Stimulated activated CD4-positive, alpha-beta T cell treated with anti-CD3 and anti-CD28 coated beads, Interleukin-2, amount 100 ng/mL, for 24 hours (primary cell): ENCODE measurements at places on chromosomes 3 and 15.

DNA sequence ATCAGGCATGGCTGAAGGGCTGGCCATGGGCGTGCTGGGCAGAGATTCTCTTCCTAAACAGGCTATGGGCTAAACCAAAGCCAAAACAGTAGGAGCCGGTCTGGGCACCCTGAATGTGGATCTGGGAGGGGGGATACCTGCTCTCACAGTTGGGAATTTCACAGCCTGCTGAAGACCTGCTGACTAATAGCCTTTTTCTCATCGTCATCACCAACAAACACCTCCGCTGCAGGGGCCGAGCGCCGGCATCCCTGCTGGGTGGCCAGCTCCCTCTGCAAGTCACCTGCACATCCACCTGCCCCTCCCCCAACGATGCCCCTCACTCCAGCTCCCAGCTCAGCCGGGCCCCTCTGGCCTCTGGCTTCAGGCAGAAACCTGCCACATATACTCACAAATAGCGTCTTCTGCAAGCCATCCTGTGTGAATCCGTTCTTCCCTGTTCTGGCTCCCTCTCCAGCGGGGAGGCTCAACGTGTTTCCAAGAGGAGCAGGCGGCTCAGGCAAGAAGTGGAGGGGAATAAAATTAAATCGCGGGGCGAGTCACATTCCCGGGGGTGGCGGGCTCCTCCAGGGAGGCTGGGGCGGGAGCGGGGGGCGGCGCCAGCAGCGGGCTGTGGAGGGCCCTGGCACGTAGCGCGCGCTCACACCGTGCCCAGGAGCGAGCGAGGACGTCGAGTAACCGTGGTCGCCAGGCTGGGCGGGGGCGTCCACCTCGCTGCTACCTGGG is 466 bp downstream of the IQSEC1 start:
- DNase-seq, result peak; percentile 3

DNA sequence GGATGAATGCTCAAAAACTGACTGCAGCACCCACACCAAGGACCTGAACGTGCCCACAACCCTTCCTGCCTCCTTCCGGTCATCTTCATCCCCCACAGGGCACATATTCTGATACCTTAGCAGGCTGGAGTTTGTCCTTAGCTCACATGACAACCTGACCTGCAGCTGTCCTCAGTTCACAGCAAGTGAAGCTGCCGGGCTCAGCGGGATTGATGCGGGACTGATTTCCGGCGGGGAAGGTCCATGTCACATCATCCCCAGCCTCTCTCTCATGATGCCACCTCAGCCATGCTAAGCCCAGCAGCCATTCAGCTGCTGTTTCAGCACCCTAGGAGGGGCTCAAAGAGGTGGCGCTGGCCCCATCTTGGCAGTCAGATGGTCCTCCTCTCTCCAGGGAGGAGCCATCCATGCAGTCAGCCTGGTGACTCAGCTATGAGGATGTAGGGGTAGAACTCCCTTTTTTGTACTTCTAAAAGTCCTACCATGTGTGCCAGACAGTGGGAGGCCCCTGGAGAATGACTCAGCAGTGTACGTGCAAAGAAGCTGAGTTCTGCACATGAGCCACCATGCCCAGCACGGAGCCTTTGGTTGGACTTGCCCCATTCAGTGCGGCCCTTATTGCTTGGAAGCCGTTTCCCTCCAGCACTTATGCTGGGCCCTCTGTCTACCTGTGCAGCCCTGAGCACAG is 9.5 kb downstream of the CA12 start:
- peak; percentile 24 for DNase-seq

- no peak for DNase-seq
Measured at GRCh38 chr3:83460052-83460451, 1498.7 kb upstream of the CADM2 start.

GRCh38 chr15:78229431-78230406 is 4.6 kb downstream of the ACSBG1 start:
- no peak for DNase-seq
